ENCODE measurements at places on chromosomes 12 and 14.

GRCh38 chr14:89533766-89534165, 116.7 kb upstream of the FOXN3 start:
- DNase-seq = no peak

DNA sequence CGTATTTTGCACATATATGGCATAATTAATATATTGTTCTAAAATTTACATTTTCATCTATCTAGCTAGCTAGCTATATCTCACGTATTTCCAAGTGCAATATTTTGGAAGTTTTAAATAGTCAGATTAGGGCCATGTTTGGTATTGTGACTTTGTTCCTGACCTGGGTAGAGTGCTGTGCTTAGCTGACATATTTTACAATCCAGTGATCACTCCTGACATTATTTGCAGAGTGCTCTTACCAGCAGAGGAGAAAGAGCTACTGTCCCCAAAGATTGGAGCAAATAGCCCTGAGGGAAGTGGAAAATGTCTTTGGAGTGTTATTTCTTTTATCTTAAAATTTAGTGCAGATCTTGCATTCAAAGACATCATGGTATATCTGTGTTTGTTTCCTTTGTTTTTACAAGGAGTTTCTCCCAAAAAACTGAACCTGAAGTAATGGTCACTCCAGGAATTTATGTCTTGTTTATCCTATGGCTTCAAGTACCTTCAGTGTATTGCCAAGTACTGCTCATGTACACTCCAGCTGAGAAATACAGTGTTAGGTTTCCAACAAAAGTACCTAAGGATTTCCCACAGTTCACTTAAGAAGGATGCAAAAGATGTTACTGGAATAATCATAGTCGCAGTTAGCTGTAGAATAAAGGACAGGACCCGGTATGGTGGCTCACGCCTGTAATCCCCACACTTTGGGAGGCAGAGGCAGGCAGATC, 49.4 kb upstream of the PSMA6 start:
- DNase-seq = no peak

DNA sequence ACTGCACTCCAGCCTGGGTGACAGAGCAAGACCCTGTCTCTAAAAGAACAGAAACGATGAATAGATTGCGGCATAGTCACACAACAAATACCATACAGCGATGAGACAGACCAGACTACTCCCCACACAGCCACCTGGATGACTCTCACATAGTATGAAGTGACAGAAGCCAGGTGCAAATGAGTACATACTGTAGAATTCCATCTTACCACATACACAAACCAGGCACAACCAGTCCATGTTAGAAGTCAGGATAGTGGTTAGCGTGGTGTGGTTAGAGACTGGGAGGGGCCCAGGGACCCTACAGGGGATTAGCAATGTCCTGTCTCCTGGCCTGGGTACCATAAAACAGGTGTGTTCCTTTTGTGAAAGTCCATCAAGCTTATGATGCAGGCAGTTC, 53.8 kb downstream of the FAM222A start:
- no peak for DNase-seq

DNA sequence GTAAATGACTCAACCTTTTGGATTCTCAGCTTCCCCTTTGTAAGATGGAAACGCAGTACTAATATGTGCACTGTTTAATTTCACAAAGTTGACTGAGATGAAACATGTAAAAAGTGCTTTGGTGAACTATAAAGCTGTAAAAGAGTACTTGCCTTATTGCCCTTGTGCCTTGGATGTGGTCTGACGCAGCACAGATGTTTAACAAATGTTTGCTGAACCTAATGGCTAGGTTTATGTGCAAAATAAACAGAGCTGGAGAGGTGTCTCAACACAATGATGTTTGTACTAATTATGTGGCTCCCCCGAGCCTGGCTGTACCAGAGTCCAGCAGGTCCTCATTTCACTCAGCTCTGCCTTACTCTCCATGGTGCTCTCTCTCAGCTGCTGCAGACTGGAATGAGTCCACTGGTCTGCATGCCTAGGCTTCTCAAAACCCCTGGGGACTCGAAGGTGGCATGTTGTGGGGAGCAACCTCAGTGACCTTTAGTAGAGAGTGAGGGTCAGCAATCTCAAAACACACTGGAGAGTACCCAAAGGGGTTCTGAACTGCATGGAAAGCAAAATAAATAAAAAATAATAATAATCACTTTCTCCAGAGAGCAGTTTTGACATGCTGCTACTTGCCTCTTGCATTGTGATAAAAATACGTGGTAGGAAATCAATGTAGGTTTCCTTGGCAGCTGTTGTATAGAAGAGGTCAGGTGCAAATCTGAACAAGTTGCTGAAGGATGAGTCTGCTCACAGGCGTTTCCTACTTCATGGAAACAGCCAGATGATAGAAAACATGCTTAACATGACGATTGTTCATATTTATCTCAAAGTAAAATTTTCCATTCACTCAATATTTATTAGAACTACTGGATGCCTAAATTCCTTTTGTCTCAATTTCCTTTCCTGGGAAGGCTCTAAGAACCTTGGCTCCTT, 8.5 kb upstream of the AMIGO2 start:
- DNase-seq = peak; percentile 86

DNA sequence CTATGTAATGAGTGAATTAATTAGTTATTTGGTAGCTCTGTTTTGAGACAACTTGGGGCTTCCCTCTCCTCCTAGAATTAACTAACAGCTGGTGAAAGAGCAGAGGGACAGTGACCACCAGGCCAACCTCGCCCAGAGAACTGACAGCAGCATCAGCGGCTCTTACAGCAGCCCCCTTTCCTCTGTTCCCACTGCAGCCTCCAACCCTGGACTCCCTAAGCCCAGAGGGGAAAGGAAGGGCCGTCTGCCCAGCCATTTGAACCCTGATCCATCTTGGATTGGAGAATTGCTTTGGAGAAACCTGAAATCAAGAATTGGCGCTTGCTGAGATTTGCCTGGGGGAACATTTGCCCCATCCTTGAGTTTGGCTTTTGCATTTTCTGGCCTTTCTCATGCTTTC, 45.5 kb downstream of the B4GALNT3 start:
- DNase-seq = no peak

DNA sequence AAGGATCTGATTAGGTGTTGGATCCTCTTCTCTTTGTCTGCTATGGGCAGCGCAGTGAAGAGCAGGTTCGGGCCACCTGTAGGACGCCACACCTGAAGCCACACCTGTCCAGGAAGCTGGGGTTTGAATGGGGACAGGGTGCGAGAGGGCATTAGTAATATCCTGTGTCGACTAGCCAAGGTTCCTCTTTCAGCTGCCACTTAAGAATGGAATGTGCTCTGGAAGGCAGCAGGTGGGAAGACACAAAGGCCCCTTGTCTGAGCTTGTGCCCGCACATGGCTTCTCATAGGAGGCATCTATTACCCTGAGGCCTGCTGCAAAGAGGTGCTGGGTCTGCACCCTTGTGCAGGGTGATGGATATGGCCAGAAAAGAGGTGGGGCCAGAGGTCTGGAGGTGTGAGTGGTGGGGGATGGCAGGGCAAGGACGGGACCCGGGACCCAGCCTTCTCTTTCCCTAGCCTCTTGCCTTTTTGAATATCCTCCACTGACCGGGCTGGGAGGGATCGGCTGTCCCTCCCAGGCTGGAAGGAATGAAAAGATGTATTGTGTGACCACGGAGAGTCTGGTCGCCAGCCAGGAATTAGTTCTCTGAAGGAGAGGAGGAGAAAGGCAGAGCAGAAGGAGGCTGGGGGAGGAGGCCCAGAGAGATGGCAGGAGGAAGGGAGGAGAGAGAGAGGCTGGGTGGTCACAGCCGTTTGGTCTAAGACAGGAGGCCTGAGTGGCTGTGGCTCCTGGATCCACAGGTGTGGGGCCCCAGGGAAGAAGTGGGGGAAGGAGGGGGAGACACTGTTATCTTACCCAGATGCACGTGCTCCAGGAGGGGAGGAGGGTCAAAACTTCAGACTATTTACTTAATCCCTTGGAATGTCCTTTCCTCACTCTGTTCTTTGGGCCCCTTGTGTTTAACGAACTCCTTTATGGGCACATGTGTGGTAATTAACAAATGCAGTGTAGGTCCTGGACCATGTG, 101.5 kb downstream of the SMOC1 start:
- no peak for DNase-seq

- peak; percentile 32 for DNase-seq
These were observed 67.5 kb downstream of the TMX1 start for GRCh38 chr14:51307551-51307950.

DNA sequence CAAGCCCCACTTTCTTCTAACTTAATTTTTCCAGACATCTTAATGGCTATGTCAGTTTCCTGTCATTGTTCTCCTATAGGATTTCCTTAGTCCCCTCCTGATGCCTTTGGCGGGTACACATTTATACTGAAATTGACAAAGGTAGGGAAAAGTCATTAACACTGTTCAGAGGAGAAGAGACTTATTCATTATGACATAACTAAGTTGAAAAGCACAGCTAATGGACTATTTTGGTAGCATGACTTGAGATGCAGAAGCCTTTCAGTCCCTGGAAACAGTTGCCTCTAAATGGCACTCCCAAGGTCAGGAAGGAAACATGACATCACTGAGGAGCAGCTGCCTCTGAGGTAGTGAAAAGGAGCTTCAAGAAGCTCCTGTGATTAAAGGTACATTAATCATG, 317.5 kb upstream of the KITLG start:
- peak; percentile 51 for DNase-seq

DNA sequence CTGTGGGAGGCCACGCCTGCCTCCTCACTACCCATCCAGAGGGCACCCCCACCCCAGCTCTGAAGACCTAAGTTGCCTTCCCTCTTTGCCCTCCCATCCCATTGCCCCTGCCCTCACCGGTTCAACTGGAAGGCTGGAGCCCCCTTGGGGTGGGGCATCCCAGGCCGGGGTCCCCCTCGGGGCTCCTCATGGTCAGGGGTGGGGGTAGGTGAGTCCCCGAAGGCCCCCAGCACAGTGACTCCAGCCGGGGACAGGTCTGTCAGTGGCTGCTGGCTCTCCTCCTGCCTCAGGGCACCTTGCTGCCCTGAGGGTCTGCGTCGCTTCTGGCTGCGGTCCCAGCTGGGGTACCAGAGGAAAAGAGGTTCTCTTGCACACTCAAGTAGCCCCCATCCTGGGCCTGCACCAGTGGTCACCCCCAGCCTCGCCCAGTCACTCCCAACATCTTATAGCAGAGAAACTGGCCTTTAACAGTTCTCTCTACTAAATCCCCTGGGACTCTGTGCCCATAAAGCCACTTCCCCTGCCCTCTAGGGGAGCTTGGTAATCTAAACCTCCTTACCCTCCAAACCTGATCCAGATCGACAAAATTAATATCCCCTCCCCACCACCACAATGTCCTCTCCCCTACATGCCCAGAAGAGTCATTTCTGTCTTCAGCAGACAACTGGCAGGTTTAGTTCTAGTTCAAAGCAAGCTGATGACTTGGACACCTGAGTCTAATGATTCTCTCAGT, 5.1 kb downstream of the PIANP start:
- no peak for DNase-seq

DNA sequence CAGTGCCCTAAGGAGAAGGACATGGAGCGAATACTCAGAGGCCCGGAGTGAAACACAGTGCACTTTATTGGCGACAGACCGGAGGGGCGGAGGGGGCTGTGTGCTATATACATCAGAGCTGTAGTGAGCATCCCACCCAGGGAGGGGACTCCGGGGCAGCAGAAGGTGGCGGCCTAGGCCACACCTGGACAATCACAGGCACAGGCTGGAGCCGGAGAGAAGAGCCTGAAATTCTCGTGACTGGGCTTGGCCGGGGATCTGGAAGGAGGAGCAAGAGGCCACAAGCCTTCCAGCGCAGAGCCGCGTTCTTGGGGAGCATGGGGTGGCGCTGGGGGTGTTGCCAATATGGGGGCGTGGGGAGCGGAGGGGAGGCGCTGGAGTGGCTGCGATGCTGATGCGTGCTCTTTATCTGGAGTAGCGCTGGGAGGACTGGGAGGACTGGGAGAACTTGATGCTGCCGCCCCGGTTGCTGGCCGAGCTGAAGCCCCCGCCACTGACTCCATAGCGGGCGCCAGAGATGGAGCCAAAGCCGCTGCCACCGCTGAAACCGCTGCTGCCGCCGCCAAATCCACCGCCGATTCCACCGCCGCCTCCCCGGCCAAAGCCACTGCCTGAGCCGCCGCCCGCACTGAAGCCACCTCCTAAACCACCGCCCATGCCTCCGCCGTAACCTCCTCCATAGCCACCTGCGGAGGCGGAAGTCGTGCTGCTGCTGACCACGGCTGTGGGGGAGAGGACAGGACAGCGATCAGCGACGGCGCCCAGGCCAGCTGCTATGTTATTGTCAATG, 6.1 kb downstream of the KRT3 start:
- no peak for DNase-seq

DNA sequence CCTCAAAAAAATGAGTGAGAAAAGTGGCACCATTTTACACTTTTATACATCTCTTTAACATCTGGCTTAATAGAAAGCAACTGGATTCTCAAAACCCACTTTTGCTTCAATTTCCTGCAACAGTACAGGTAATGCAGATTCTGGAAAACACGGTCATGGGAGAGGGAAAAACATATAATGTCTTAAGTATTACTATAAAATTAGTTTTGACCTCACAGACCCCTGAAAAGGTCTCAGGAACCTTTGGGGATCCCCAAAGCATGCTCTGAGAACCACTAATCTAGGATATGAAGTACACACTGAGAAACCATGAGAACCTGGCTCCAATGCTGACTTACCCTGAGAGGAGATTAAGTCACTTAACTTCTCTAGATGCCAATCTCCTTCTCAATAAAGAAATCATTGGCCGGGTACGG, 64.7 kb downstream of the PPP2R5E start:
- no peak for DNase-seq

DNA sequence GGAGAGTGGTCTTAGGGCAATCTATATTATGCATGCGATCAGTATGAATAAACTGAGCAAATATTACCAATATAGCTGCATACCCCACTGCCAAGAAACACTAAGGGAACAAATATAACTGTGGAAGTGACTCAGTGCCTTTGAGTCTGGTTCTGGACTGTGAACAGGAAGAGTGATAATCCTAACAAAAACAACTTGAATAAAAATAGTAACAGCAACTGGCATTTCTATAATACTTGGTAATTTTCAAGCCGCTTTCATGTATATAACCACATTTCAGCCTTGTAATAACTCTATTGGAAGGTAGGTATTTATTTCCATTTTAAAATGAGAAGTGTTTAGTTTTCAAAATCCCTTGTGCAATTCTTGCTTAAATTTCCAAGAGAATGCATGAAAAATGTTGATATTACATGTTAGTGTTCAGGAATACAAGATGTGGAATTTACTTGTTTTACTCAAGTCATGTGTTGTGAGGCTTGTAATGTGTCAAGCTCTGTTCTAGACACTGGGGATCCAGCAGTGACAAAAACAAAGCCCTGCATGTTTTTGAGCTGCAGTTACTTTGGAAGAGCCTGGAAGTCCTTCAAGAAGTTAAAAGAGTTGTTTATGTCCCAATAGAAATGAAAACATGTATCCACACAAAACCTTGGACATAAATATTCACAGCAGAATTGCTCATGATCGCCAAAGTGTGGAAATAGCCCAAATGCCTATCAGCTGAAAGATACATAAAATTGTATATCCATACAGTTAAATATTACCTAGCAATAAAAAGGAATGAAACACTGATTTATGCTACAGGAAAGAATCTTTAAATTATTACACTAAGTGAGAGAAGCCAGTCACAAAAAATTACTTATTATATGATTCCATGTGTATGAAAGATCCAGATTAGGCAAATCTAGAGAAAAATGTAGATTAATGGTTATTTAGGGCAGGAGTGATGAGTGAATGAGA, 338.1 kb upstream of the TMEM132C start:
- DNase-seq = peak; percentile 63
